ENCODE measurements at places on chromosomes 4 and X. TPM values are rescaled to one million over a fixed set of nuclear protein-coding genes. Genes with fewer than 3 reads are reported as not detected.

The CPZ gene
- total RNA-seq, result not detected

The FDCSP gene
- total RNA-seq, result not detected

The EPGN gene
- total RNA-seq, result not detected

The ALB gene
- total RNA-seq, result not detected

The DDIT4L gene
- 0.03 TPM for total RNA-seq

The RNF113A gene
- 21.7 TPM for total RNA-seq

The CTAG1A gene
- 581 TPM for total RNA-seq

The UGT2B7 gene
- total RNA-seq, result 1.6 TPM

The HTRA3 gene
- 1.1 TPM for total RNA-seq

All from A375 (cell line).